ENCODE measurements at places on chromosomes 1 and 21. TPM values are rescaled to one million over a fixed set of nuclear protein-coding genes. Genes with fewer than 3 reads are reported as not detected.

Gene FHAD1
- total RNA-seq: not detected

Gene CELSR2
- 12.5 TPM for total RNA-seq

Gene WNT4
- total RNA-seq: not detected

Gene IFNLR1
- 31.7 TPM for total RNA-seq

Gene S100A4
- total RNA-seq: 0.53 TPM

Gene DISP1
- 0.89 TPM for total RNA-seq

Gene SHE
- not detected for total RNA-seq

Gene TSPEAR
- total RNA-seq: not detected

Gene PDC
- not detected for total RNA-seq

Gene DEPDC1
- total RNA-seq: 49.6 TPM

Gene ZNF436
- total RNA-seq: 7.6 TPM

Gene ALPL
- total RNA-seq: not detected

Gene ADORA3
- total RNA-seq: not detected

Gene NUDC
- total RNA-seq: 96.0 TPM
